ENCODE measurements at places on chromosomes 12 and 14. TPM values are rescaled to one million over a fixed set of nuclear protein-coding genes. Genes with fewer than 3 reads are reported as not detected.

GRCh38 chr12:53489242-53489864 lies 9.9 kb downstream of the MAP3K12 start:
- DNase-seq, result no peak

DNA sequence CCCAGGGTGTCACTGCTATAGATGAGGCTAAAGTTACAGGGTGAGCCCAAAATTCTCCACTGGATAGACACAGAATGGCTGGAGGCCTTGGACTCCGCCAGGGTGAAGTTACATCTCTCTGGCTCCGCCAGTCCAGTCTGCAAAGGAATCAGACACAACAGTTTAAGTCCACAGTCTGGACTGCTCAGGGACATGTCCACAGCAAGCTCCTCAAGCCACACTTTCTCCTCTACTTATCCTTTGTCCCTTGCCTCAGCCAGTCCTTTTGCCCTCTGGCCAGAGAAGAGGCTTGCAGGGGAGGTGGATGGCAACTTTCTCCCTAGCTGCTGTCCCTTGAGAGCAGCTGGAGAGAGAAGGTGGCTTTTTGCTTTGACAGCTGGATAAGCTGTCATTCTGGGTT lies 28.0 kb downstream of the PTPRB start:
- no peak for DNase-seq

GRCh38 chr14:89507521-89507920 lies 90.5 kb upstream of the FOXN3 start:
- no peak for DNase-seq

DNA sequence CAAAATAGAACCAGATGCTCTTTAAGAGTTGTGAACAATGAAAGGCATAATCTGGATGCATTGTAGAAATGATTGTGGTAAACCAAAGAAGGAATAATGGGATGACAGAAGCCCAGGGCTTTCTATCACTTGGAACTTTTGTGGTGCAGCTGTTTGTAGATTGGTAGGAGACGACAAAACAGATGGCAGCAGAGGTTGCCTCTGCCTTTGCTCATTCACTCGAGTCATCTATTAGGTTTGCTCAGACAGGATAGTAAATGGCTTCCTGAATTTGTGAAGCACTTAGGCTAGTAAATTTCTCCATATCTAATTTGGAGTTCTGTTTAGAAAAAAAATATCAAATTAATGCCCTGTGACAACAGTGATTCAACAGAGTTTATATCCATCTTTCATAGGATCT lies 78.4 kb downstream of the FGD4 start:
- DNase-seq, result no peak

DNA sequence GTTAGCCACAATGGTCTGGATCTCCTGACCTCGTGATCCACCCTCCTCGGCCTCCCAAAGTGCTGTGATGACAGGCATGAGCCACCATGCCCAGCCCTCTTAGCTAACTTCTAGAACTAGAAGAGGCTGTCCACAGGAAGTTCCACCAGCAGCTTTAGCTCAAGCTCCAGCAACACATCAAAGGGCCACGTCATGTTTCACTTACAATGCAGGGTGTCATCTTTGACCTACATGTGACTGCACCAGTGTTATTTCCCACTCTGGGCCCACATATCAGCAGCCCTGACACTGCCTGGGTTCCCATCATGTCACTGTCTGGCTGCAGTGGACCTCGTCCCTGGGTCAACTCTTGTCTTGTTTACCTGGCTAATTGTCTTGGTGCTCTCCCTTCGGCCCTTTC lies 147.2 kb downstream of the GRIN2B start:
- no peak for DNase-seq

The MYF6 gene
- not detected for polyA plus RNA-seq

DNA sequence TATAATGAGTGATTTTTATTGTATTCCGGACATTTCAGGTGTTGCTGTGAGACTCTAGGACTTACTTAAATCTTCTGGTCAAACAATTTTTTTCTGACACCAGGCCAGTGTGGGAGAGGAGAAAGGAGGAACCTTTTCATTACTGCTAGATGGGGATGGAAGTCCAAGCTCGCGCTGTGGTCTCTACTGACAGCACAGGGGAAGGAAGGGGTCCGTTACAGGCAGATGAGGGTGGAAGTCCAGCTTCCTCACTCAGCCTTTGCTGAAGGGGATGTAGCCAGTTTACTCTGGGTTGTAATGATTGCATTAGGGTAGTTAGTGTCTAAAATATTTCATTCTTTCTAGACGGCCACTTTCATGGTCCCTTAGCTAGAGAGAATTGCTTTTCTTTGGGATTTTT lies 26.3 kb upstream of the ST8SIA1 start:
- no peak for DNase-seq

The ACYP1 gene
- polyA plus RNA-seq, result 67.7 TPM

DNA sequence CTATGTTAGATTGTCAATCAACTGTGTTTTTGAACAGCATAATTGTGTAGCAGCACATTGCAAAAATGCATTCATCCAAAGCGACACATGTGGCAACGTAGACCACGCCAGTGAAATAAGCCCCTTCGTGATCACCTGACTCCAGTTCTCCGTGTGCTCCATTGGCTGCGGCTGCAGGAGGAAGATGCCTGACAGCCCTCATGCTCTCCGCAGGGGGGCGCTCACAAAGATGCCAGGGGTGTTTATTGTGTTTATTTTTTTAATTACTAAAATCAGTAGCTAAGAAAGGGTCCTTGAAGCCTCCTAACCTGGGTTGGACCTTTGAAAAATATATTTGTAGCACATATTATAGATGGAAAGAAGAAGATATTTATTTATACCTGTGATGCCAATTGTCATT lies 116.3 kb downstream of the SLC15A4 start:
- no peak for DNase-seq

- DNase-seq, result no peak
These were observed 17.8 kb upstream of the PDE3A start for GRCh38 chr12:20350495-20350894.

GRCh38 chr12:107458163-107458562 lies 227.4 kb upstream of the PWP1 start:
- DNase-seq, result no peak

DNA sequence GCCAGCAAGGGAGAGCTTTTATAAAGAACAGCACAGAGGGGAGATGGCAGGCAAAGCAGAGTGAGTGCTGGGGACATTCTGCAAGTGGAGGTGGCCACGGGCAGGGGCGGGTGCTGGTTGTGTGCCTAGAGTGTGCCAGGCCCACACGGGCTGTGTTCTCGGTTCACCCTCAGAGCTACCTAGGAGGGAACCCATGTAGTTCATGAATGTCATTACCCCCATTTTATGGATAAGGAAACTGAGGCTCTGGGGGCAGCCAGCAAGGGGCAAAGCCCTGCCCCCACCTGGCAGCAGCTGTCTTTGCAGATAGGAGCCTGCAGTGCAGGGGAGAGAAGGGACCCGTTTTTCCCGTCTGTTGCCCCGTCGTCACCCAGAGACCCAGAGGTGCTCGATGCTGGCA lies 85.2 kb upstream of the NCOR2 start:
- no peak for DNase-seq

The DENR gene
- polyA plus RNA-seq, result 27.6 TPM

GRCh38 chr14:33369041-33369440 lies 430.4 kb downstream of the NPAS3 start:
- no peak for DNase-seq

DNA sequence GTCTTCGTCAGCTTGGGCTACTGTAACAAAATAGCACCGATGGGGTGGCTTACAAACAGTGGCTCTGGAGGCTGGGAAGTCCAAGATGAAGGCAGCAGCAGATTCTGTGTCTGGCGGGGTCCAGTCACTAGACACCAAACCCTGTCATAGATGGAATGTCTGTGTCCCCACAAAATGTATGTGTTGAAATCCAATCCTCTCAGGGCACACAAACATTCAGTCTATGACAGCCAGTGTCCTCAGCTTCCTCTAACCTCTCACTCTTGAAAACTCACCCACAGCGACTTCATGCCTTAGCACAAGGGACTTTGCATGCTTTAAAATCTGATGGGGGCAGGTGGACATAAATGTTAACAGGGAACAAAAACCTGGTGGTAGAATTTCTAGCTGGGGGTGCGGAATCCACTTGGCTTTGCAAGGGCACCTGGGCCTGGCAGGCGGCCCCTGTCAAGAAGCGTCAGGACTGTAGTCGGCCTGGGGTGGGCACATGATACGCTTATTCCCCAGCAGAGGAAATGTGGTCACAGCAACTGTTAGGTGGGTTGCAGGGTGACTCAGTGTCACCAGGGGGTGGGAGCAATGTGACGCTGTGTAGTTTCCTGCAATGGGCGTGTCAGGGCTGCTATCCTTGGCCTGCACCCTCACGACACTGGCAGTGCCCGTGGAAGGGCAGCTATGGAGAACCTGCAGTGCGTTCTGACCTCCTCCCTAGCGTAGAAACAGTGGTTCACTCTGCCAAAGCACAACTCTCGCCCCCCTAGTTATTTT lies 17.7 kb downstream of the RIN3 start:
- DNase-seq, result no peak

The ACSM4 gene
- not detected for polyA plus RNA-seq

The DIO3 gene
- 0.31 TPM for polyA plus RNA-seq

- DNase-seq, result peak; percentile 91
These were observed 70.4 kb downstream of the KCNC2 start for GRCh38 chr12:75139196-75139595.

DNA sequence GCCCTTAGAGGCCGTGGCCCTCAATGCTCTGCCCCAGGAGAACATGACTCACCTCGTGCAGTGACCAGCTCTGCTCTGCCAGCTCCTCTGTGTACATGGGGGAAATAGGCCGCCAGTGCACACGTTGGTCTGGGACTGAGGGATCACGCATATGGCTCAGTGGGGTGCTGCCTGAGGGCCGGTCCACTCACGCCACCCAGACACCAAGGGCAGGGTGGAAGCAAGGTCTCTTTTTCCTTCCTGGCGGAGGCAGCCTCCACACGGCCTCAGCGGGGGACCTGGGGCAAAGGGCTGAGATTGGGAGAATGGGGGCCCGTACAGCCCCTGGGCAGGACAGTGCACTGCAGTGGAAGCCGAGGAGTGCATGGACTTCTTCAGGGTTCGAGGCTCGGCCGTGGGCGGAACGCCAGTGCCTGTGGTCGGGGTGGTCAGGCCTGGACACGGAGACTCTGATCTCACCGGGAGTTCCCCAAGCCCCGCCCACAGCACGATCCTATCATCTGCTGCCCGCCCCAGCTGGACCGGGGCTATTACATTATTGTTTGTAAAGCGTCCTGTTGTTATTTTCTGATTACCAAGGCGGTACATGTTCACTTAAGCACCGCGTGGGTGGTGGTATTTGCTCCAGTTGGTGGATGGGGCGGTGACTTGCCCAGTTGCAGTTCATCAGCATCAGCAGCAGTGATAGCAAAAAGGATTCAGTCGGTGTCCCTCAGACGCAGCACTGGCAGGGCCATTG lies 38.8 kb upstream of the TDRD9 start:
- no peak for DNase-seq

- DNase-seq, result no peak
These were observed 2.3 kb downstream of the WNT1 start for GRCh38 chr12:48980389-48980952.

DNA sequence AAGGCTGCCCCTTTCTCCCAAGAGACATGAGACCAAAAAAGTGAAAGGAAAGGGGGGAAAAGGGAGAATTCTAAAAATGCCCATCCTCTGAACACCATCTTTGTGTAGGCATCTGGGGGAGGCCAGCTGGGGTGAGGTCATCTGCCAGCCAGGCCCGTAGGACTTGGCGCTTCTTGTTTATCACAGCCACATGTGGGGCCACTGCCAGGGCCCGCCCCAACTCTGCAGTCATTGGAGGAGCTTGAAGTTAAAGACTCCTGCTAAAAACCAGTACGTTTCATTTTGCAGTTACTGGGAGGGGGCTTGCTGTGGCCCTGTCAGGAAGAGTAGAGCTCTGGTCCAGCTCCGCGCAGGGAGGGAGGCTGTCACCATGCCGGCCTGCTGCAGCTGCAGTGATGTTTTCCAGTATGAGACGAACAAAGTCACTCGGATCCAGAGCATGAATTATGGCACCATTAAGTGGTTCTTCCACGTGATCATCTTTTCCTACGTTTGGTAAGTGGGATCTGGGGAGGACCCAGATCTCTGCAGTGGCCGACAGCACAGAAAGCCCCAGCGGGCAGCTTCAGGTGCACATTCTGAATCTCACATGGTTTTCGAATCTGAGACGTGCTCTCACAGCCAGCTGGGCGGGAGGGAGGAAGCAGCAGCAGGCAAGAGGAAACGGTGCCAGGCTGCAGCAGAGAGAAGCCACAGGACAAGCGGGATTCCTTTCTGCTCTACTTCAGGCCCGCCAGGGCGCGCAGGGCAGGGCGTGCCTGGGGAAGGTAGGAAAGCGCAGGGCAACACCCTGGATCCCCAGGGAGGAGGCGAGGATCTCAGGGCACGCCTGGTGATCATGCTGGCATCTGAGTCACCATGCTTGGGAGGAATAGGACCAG lies at the start of gene P2RX7:
TSS of gene P2RX7 (plus strand) at position 276 of the 881 bp plus-strand sequence. CDS start at position 371, 95 bp downstream.
- peak; percentile 66 for DNase-seq

DNA sequence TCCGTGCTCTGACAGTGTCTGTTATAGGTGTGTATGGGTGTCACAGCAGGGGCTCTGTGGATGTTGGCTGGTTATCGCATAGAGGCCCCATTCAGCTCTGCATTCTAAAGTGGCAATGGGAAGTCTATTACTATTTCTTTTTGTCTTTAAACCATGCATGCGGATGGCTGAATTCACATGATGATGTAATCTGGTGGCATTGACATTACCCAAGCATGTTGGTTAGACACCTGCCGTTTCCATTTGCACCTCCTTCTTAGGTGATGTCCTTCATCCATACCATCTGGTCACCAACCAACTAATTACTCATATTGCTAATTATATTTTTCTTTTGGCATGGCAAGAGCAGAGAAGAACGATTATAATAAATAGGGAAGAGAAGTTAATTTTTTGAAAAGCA lies 270.8 kb upstream of the RGS6 start:
- DNase-seq, result peak; percentile 36

- no peak for DNase-seq
These were observed 88.2 kb downstream of the TBC1D30 start for GRCh38 chr12:64912516-64913255.

DNA sequence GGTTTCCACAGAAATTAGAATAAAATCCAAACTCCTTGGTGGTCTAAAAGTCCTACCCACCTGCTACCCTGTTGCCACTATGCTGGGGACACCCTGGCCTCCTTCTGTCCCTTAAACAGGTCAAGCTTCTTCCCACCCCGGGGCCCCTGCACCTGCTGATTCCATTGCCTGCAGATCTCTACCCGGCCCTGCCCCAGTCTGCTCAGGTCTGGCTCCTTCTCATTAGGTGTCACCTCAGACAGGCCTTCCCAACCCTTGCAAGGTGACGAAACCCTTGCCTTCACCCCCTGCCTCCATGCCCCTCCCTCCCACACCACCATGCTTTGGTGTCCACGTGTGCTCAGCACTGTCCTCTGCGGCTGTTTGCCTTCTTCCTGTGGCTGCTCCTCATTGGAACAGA lies 170.6 kb downstream of the PIWIL1 start:
- DNase-seq, result no peak

DNA sequence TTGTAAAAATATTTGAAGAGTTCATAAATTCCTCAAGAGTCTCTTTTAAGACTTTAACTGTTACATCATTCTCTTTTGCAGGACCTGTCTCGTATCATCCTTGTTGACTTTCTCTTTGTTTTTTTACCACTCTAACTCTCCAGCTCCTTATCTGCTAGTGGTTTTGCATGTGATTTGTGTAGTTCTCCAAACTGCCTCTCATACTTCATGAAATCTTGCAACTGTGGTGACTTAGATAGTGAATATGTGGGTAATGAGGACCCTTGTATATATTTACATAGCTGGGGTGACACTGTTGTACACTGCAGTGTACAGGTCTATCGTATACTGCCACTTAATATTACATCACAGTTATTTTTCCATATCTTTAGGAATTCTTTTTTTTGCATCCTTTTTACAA lies 40.2 kb upstream of the EMP1 start:
- no peak for DNase-seq

GRCh38 chr14:75877884-75878283 lies 103.9 kb downstream of the TGFB3 start:
- no peak for DNase-seq
